Hematopoietic multipotent progenitor cell (in vitro differentiated cells): ENCODE measurements at places on chromosomes 3 and 15. TPM values are rescaled to one million over a fixed set of nuclear protein-coding genes. Genes with fewer than 3 reads are reported as not detected.

DNA sequence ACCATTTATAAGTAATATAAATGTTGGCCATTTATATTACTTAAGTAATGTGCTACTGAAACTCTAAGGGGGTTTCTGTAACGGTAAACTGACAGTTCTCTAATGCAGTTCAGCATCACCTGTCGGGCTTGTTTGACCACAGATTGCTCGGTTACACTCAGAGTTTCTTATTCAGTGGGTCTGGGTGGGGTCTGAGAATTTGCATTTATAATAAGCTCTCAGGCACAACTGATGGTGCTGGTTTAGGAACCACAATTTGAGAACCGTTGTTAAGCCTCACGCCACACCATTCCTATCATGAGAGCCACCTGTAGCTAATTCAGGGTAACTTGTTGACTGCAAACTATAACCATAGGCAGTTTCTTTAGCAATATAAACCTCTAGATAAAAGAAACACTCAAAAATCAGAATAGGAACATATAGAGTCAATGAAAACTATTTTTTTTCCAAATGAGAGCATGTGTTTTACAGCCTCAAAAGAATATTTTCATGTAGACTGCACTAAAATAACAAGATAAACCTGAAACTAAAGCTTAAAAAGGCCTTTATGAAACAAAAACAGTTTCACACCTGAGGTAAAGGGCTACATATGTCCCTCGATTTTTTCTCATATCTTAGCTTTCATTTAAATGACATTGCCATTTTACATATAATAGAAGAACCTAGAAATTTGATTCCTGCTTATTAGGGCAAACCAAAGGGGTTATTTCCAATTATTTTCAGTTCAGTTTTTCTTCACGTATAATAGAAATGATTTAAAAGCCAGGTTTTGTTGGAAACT is 604.8 kb downstream of the UNC13C start:
- no peak for DNase-seq

GRCh38 chr3:40845447-40845846 is 320.7 kb downstream of the ZNF621 start:
- DNase-seq: no peak

PLA2G4D gene
- not detected for total RNA-seq

DNA sequence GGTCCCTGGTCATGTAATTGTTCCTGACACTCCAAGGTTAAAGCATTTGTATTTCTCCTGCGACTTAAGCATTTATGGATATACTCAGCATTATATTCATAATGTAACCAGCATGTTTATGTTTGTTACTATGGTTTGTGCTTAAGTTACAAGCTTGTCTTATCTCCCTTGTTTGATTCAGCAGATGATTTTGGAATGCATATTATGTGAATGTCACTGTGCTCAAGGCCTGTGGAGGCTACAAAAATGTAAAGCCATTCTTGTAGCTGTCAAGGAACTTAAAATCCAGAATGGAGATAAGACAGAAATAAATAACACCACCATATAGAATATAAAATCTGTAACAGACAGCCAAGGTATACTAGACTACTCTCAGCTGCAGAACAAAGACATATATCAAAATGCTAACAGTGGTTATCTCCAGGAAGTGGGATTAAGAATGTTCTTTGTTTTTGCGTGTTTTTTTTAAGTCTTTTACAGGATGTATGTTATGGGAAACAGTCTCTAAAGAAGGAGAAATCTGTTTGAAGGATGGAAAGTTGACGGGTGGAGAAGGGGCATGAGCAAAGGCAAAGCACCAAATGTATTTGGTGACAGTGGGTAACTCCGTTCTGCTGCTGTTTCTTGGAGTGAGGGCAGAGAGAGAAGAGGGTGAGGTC is 61.4 kb downstream of the IGF2BP2 start:
- no peak for DNase-seq

DNA sequence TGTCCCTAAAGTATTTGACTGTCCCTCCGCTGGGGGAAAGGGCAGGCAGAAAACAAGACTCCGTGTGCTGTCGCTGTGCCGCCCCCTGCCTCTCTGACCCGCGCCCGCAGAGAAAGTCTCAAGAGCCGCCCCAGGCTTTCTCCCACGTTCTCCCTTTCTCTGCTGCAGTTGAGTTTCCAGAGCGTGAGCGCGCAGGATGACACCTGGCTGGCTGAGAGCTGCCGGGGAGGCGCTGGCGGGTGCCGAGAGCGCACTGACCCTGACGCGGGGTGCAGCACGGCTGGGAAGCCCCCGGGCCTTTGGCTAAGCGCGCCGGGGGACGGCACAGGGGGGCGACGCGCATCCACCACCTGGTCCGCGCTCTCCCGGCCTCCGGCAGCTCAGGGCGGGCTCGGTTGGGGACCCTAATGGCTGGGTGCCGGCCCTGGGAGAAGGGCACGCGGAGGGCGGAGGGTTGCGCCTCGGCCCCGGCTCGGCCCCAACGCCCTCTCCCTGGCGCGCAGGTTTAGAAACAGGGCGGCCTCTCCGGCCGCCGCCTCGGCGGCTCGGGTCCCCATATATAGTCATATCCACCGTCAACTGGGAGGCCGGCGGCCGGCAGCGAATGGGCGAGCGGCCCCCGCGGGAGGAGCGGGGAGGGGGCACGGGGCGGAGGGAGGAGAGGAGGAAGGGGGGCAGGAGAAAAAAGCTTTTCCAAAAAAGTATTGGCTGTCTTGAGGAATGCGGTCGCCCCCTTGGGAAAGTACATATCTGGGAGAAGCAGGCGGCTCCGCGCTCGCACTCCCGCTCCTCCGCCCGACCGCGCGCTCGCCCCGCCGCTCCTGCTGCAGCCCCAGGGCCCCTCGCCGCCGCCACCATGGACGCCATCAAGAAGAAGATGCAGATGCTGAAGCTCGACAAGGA is at the start of gene TPM1:
TPM1 (plus strand) TSS at position 774 of the 903 bp plus-strand sequence; CDS start at position 857, 83 bp downstream.
- DNase-seq: no peak

TRH gene
- total RNA-seq: 6.5 TPM

FES gene
- 229 TPM for total RNA-seq

TLR9 gene
- under 0.01 TPM for total RNA-seq

UBA5 gene
- total RNA-seq: 28.8 TPM

DNA sequence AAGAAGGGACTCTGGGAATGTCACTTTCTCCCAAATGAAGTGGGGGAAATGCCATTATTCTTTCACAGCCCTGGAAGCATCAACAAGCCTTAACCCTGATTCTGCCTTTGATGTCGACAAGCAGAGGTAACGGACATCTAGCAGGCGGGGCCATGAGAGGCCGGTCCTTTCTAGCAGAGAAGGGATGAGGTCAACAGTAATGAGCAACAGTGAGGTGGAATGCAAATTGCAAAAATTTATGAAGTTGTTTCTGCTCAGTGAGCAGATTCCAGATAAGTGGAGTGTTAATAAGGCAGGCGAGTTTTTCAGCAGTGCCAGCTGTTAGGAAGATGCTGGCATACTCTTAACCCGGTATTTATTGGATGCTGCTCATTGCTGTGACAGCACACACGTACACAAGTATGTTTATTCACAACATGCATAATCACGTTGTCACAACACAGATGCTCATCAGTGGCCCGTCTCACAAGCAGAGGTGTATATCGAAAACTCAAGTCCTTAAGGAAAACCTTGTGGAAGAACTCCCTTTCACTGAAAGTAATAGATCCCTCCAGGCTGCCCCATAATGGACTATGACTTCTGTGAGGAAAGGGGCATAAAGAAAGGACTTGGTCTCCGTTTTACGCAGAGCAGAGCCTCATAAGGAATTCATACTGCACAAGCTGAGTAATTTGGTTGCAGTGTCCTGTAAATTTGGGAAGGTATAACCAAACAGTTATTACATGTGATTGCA is 329.0 kb downstream of the IGSF11 start:
- no peak for DNase-seq

DNA sequence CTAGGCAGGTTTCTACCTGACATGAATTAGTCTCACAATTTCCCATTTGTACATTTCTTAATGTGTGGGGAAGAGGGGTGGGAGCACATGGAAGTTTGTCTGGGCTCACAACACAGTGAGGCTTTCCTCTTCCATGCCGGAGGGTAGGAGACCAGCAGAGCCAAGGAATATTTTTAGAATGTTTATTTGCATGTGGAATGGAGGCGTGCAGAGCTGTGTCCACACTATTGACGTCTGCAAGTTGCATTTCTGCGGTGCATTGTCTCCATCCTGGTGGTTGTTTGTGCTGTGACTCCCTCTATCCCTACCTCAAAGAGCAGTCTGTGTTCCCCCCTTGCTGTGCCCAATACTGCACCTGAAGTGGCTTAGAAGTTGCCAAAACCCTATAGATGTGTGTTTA is 103.1 kb upstream of the LRTM1 start:
- no peak for DNase-seq

- no peak for DNase-seq
These were observed 5.9 kb upstream of the ALDH1L1 start for GRCh38 chr3:126186271-126186670.
